ENCODE measurements at places on chromosomes 7 and 10.

DNA sequence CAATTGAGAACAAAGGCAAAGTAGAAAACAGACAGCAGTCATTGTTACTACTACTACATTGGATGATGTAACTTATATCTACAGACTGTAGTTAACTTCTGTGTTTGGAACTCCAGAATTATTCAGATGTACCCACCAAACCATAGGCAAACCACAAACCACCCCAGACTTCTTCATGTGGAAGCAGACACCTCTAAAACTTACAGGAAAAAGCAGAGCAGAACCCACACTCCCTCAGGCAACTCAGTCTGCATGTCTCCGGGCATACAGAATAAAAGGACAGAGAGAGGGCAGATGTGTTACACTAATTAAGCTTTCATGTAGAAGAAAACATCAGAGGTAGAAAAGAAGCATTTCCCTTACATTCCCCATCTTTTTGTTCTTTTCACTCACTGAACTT is 9.0 kb downstream of the LSM5 start:
- DNase-seq: no peak

GRCh38 chr10:84499846-84500245 is 171.5 kb downstream of the CCSER2 start:
- no peak for DNase-seq

DNA sequence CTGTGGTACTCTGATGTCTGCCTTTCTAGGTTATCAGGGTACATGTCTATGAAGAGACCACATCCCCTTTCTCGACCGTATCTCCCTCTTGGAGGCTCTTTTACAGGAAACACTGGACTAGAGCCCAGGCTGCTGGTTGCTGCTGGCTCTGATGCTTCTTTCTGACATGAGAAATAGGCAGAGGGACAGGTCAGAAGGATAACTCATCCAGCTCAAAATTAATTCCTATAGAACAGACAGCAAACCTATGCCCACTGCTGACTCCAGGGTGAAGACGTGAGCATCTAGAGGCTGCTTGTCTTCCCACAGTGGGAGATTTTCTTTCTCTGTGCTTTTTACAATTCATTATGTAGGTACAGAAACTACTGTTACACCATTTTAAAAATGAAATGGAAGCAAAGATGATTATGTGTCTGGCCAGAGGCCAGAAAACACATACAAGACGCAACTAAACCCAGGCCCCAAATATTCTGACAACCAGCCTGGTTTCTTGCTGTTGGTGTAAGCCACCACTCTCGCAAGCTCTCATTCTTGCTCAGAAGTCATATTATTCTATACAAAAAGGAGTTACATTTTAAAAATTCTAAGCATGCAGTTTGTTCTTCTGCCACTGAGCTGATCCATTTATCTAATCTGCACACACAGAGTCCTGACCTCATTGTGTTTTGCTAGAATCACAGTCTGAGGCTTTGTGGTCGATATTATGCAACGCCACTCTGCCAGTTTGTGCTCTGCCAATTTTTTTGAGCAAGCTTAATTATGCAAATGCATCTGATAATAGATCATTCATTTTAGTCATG is 424.3 kb downstream of the KIF20B start:
- DNase-seq: no peak

GRCh38 chr10:35789996-35790395 is 147.9 kb upstream of the FZD8 start:
- no peak for DNase-seq

DNA sequence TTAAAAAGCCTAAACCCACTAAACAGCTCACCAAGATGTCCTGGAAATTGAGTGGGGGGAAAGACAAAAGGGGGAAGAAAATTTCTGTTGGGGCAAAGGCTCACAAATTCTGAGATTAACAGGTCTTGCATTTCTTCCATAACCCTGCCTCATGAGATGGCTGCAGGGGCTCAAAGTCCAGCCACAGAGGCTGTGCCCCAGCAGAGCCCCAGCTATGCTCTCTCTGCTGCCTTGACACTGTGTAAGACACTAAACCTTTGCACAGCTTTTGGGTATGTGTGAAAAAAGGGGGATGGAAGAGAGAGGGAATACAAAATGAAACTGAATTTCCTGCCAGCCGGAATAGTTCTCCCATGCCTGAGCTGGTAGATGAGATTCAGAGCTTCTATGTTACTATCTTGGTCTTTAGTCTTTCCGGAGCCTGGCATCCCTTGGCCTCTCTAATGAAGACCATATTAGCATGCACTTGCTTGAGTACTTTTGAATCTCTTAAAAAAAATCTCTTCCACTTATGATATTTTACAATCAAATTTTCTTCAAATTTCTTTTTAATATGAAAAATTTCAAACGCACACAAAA is 240.0 kb upstream of the IMMP2L start:
- DNase-seq: no peak

- no peak for DNase-seq
Measured at GRCh38 chr10:36195364-36195763, 553.3 kb upstream of the FZD8 start.

DNA sequence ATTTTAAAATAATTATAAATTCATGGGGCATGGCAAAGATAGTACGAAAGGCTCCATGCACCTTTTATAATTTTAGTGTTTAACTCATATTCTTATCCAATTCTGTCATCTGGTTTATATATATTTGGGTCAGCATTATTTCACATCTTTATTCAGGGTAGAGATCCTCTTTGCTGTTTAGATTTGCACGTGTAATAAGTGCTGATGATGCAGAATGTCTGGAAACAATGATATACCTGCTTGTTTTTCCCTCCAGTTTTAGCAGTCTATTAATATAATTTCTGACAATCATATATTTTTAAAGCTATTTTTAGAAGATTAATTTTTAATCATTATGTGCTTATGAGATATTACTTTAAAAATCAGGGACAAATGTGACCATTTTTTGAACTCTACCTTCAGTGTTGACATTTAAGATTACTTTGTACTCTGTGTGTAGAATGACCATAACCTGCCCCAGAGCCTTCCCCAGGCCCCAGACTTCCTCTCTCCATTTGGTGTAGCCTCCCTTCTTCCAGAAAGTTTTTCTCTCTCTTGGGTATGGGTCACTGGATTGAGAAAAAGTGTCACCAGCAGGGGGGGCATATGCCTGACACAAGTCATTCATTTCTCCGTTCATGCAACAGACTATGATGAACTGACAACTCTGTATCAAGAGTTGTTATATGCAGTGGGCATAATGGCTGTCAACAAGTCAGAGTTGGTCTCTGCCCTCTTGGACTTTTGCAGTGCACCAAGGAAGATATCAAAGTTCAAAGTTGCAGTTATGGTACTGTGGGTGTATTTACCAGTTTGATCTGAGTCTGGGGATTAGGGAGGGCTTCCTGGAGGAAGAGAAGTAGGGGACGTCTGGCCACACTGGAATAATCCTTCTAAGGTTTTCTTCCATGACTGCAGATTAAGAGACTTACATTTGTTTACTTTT is 192.6 kb upstream of the CCDC6 start:
- DNase-seq: no peak

DNA sequence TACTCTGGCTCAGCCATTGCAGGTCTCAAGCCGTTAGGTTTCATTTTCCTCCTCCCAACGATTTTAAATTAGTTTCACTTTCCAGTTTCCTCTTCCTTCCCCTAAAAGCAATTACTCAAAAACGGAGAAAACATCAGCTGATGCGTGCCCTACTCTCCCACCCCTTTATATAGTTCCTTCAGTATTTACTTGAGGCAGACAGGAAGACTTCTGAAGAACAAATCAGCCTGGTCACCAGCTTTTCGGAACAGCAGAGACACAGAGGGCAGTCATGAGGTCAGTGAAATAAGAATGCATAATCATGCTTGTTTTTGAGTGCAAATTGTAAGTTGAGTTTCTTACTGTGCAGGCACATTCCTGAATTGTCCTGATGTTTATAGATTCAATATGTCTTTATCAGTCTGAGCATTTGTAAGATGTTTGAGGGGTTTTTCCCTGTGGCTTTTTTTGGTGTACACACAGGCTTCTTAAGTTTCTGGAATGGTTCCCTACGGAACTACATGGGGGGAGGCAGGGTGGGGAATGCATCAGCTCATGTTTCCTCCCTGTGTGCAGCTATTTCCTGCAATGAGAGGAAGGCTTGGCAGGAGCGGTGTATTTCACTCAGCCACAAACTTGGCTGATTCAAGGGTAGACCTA is at the start of gene IFIT3:
TSS of gene IFIT3 (plus strand) at position 195 of the 639 bp plus-strand sequence. CDS start at position 272, 77 bp downstream.
- peak; percentile 30 for DNase-seq

- no peak for DNase-seq
Measured at GRCh38 chr7:142485617-142486226, 227.9 kb upstream of the PRSS58 start.

DNA sequence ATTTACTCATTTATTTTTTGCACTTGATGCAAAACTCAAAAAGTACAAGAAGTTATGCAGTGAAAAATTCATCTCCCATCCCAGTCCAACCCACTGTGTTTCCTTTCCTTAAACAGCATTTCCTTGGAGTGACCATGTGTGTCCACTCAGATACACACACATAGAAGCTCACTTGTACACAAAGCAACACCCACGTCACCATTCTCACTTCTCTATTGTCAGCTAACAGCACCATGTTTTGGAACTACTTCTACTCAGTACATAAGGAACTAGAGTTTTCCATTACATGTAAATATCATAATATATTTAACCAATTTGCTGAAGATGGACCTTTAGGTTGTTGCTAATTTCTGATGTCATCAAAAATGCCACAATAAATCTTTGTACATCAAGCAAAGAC is 167.6 kb downstream of the GRID1 start:
- no peak for DNase-seq

GRCh38 chr10:27890971-27891370 is 107.9 kb downstream of the ODAD2 start:
- DNase-seq: no peak

- DNase-seq: no peak
Measured at GRCh38 chr10:114573330-114574045, 84.6 kb downstream of the ABLIM1 start.

DNA sequence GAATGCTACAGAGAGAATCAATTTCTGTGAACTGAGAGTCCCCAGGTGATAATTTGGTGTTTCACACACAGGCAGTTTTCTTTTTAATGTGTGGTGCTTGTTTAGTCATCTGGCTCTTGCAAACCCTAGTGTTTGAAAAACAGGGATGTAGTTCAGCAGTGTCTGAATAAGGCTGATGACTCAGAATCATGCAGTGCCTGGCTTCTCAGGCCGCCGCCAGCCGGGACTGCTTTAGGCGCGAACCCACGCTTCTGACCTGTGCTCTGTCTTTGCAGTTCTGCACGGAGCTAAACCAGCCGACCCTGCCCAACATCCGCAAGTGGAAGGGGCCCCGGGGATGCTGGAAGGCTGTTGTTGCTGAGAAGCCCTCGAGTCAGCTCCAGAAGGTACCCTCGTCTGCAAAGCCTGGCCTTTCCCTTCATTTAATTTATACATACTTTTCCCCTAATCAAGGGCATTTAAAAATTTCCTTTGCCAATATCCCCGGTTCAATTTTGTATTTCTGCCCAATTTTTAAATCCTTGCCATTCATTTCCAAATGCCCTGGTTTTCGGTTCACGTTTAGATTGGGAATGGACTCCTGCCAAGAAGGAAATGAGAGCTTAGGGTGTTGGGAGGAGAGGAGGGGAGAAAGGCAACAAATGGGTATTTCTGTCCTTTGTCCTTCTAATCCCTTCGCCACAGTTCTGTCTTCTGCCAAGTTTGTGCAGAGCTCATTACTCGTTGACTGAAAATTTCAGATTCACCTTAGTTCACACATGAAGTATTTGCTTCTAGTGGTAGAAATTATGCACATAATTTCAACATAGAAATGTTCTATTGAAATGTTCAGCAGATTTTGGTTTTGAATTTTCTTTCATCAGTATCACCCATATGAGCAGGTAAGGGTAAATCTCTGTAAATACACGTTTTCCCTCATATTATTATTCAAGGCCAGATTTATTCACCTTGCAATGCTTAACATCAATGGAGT is 108.5 kb upstream of the ANLN start:
- DNase-seq: no peak

GRCh38 chr10:78250313-78251015 is 216.8 kb downstream of the RPS24 start:
- no peak for DNase-seq

DNA sequence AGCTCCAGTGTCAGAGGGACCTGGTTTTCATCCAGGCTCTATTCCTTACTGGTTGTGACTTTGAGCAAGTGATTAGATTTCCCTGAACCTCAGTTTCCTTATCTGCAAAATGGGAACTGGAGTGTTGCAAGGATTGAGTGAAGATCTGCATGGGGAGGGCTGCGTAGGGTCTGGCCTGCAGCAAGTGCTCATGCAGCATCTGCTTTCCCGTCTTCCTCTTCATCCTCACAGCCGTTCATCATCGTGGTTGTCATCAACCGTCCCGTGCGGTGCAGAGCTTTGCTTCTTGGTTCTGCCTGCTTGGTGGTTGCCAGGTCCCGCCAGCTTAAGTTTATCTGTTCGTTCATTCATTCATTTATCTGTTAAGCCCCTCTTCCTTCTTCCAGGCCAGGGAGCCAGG is 135.0 kb downstream of the GRK5 start:
- DNase-seq: no peak

GRCh38 chr7:73557397-73558257 is at the start of gene BCL7B:
Gene BCL7B, minus strand, starts transcription at chr7:73557690. Its CDS starts 112 bp downstream, at chr7:73557578.
- peak; percentile 67 for DNase-seq

DNA sequence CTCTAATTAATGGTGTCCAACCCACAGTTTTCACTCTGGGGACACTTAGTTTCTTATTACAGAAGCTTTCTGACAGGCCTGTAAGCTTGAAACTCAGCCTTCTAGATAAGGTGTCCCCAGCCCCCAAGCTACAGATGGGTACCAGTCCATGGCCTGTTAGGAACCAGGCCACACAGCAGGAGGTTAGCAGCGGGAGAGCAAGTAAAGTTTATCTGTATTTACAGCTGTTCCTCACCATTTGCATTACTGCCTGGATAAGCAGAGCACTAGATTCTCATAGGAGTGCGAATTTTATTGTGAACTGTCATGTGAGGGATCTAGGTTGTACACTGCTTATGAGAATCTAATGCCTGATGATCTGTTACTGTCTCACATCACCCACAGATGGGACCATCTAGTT is 93.7 kb downstream of the TMEM26 start:
- no peak for DNase-seq

GRCh38 chr7:25964483-25964991 is 187.5 kb upstream of the NFE2L3 start:
- DNase-seq: no peak

DNA sequence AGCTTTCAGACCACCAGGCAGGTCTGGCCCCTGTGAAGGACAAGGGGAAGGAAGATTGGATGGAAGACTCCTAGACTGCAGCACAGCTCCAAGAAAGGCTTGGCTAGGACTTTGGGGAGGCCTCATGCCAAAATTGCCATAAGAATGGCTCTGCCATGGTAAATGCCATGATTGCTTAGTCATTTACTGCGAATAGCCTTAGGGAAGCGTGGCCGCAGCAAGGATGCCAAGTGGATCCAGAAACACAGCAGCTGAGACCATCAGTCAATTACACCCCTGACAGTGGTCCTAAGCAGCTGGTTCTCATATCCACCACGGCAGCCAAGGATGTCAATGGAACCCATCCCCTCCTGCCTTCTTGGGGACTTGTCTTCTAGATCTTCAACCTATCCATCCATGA is 88.2 kb upstream of the AUTS2 start:
- DNase-seq: no peak

All from stimulated activated naive CD4-positive, alpha-beta T cell (primary cell).